Stimulated activated CD4-positive, alpha-beta T cell treated with anti-CD3 and anti-CD28 coated beads, Interleukin-4, amount 100 ng/mL, for 48 hours (primary cell): ENCODE measurements at places on chromosomes 1 and 21.

DNA sequence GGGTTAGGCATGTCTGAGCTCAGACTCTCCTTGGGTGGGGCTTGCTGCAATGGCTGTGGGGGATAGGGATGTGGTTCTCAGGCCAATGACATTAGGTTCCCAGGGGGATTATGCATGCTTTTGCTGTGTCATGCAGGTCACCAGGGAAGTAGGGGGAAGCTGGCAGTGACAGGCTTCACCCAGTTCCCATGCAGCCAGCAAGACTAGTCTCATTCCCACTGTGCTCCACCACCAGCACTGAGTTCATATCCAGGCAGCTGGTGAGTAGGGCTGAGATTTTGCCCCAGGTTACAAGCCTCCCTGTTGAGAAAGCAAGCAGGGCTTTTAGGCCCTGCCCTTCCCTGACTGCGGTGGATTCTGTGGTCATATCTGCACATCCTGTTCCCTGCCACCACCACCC, 32.1 kb upstream of the PLA2G5 start:
- no peak for DNase-seq

DNA sequence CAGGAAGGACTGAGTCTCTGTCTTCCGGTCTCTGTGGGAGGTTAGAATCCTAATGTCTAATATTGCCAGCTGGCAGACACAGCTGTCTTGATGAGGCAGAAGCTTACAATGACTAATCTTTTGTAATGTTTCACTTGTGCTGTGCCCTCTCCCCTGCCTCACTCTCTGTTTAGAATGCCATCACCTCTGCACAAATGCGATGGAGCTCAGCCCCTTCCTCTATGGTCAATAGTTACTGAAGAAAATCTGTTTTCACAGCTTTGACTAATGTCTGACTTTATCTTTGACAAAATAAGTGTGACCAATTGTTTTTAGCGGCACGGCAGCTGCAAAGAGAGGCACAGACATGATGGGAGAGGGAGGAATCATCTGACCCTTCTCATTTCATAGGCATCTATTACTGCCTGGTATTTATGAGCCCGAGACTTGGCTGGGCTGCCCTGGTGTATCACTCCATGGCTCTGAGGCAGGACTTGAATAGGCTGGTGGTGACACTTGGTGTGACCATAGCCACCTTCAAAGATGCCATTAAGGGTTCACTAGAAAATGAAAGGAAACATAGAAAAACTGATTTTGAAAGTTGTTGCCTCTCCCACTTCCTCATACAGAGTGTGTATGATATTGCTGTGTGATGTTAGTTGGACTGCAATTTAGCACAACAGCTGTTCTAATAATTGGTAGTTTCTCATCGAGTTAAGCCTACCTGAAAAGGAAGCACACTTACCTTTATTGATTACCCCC, 163.2 kb upstream of the NBPF11 start:
- no peak for DNase-seq

GRCh38 chr1:54559771-54560231, 11.8 kb downstream of the ACOT11 start:
- no peak for DNase-seq

- no peak for DNase-seq
Observed at GRCh38 chr1:30450148-30450817, 273.1 kb downstream of the MATN1 start.

DNA sequence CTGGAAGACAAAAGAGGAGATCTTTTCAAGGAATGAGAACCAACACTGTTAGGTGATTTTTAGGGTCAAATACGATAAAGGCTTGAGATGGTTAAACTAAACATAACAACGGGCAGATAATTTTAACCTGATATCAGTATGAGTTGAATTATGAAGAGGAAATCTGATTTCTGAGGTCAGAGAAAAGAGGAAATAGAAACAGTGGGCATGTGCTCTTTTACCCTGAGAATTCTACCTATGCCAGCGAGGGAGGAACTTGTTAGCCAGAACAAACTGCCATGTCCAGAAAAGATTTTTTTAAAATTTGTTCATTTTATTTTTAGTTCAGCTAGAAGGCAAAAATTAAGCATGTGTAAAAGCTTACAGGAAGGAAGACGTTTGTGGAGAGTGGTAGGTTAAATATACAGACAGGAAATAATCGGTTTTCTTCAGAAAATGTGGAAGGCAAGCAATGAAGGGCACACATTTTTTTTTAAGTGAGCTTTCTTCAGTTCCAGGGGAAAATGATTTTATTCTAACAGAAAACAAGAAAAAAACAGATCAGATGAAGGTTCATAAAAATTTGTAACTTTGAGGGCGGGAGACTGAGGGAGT, 1745.3 kb downstream of the MRPL39 start:
- no peak for DNase-seq

GRCh38 chr1:248596615-248597014, 885 bp downstream of the OR2T10 start:
- DNase-seq = no peak
